ENCODE measurements at places on chromosomes 12 and 14. TPM values are rescaled to one million over a fixed set of nuclear protein-coding genes. Genes with fewer than 3 reads are reported as not detected.
A peak's percentile ranks its signal among the peaks of the same experiment; 100 is the strongest.

- DNase-seq, result peak; percentile 53
Measured at GRCh38 chr12:45170456-45171042, 45.3 kb upstream of the ANO6 start.

GRCh38 chr12:94074980-94075629, 73.3 kb upstream of the PLXNC1 start:
- DNase-seq, result peak; percentile 71

- DNase-seq, result no peak
Measured at GRCh38 chr14:56782711-56783110, 27.6 kb downstream of the OTX2 start.

DNA sequence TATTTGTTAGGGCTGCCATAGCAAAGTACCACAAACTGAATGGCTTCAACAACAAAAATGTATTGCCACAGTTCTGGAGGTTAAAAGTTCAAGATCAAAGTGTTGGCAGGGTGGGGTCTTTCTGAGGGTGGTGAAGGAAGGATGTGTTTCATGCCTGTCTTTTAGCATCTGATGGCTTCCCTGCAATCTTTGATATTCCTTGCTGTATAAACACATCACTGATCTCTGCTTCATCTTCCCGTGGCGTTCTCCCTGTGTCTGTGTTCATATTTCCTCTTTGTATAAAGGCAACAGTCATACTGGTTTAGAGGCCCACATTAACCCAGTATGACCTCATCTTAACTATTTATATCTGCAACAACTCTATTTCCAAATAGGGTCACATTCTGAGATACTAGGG, 167.5 kb downstream of the BTG1 start:
- no peak for DNase-seq

DNA sequence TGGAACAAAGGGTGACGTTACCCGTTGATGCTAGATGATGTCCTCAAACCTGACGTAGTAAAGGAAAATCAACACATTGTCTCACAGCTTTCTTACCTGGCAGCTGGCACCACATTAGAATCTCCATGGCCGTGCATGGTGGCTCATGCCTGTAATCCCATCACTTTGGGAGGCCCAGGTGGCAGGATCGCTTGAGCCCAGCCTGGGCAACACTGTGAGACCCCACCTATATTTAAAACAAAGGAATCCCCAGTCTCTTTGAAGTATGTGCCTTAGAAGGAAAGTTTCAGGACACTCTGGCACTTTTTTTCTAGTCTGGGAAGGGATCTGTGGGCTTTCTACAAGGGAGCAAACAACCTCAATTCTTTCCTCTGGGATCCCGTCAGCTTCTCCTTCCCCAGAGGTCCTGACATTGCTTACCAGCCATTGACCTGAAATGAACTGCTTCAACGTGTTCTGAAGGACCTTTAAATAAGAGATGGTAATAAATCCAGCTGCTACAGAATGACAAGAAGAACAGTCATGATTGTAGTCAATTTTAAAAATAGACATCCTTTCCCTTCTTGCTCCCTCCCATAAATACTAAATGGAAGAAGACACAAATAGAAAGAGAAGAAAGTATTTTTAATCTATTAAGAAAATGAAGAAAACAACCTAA, 33.7 kb upstream of the TTC7B start:
- no peak for DNase-seq

DNA sequence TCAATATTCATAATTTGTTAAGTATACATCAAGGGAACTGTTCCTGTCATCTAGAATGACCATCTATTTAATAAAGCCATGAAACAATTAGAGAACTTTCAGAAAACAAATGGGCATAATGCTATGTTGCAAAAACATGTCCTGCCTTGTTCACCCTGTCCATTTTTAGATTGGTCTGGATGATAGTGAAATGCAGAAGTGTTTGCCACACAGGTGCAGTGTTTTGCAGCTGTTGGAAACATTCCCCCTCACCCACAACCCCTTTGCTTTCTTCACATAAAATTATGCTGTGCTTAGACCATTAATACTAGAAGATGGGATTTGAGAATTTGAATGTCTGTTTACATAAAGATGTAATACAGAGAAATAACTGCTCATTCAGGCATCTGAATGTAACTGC, 36.5 kb downstream of the LEMD3 start:
- no peak for DNase-seq

- no peak for DNase-seq
Measured at GRCh38 chr14:73758392-73759182, 44.4 kb upstream of the PNMA1 start.

GRCh38 chr12:6981152-6982052, 10.7 kb downstream of the EMG1 start:
- no peak for DNase-seq

DNA sequence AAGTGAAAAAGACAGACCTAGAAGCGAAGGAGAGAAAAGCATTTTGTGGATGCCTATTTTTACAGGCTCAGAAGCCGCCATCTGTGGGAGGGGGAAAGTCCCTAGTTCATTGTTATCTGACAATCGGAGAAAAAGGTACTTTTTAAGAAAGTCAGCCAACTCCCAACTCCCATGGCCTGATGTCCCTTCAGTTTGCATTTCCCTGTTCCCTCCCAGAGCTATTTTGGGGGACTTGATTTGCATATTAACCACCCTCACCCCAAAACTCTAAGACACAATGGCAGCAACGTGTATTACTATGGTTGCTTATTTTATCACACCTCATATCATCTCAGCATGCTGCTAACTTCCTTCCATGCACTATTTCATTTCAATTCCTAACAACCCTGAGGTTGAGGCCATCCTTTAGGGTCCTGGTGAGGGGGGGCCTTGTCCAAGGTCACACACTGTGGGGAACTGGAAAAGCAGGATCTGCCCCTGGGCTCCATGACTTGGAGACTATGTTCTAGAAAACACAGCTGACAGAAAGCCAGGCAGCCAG, 18.7 kb downstream of the HVCN1 start:
- DNase-seq, result no peak

DNA sequence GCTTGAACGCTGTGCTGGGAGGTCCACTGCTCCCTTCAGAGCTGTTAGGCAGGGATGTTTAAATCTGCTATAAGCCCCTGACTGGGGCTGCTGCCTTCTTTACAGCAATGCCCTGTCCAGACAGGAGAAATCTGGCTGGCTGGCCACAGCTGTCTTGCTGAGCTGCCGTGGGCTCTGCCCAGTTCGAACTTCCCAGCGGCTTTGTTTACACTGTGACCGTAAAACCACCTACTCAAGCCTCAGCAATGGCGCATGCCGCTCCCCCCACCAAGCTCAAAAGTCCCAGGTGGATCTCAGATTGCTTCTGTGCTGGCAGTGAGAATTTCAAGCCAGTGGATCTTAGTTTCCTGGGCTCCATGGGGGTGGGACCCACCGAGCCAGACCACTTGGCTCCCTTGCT, 35.8 kb downstream of the CKAP4 start:
- DNase-seq, result no peak

DNA sequence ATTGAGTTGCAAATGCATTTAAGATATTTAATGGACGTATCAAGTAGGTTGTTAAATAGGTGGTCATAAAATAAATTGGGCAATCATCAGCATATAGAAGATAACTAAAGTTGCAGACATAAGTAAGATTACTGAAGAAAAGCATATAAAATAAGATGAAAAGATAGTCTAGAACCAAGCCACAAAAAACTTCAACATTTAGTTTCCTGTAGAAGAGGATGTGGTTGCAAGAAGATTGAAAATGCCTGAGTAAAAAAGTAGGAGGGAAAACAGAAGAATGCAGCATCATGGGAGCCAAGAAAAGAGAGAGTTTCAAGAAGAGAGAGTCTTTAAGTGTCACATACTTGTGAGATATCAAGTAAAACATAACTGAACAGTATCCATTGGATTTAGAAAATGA, 17.6 kb upstream of the SLC16A7 start:
- DNase-seq, result no peak

- no peak for DNase-seq
Measured at GRCh38 chr12:16347391-16348298, at the start of gene MGST1. Gene MGST1, plus strand, starts transcription at chr12:16347645. Its CDS starts 6,608 bp downstream, at chr12:16354253.

- DNase-seq, result no peak
Measured at GRCh38 chr12:112367965-112368364, 14.3 kb downstream of the HECTD4 start.

DNA sequence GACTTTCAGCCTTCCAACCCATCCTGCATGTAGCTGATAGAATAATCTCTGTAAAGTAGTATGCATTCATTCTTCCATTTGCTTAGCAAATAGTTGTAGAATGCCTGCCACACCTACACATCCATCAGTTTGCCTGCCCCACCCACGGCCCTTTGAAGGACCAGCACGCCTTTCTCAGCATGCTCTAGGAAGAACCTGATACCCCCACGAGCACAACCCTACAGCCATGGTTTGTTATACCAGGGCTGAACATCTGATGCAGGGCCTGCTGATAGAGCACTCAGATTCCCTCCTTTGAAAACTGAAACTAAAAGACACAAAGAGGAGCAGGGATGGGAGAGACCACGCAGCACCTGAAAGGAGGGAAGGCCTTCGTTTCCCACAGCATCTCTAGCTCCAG, 205.1 kb downstream of the ANO2 start:
- DNase-seq, result no peak

- DNase-seq, result no peak
Measured at GRCh38 chr14:43896044-43896443, 611.0 kb downstream of the FSCB start.

DNA sequence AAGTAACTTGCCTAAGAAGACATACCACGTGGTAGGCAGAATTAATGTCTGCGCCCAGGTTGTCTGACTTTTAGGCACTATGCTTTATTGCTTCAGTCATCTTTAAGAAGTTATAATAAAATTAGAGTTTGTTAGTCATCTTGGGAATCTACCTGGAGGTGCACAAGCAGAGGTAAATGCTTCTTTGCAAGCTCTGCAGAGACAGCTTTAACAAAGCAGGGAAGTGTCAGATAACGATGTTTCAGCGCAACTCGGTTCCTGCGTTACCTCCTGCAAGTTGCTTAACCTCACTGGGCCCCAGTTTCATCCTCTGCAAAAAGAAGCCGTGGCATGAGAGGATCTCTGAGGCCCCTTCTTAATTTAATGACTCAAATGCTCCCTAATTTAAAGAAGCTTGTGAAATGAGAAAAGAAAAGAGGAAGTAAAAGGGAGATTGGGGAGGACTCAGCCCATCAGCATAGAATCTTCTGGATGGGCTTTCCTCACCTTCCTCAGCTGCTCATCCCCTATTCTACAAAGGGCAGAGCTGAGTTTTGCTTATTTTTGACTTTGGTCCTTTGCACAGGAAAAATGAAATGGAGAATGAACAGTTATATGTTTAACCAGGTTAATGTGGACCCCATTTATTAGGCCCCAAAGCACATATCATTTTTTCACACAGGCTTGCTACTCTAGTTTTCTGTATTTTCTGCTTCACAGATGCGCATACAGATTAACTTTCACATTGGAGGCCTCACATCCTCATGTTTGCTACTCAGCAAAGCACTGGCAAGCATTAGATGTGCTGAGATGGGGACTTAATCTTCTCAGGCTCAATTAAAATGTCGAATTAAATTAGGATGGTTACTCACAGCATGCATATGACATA, 5.1 kb downstream of the ARHGDIB start:
- no peak for DNase-seq

DNA sequence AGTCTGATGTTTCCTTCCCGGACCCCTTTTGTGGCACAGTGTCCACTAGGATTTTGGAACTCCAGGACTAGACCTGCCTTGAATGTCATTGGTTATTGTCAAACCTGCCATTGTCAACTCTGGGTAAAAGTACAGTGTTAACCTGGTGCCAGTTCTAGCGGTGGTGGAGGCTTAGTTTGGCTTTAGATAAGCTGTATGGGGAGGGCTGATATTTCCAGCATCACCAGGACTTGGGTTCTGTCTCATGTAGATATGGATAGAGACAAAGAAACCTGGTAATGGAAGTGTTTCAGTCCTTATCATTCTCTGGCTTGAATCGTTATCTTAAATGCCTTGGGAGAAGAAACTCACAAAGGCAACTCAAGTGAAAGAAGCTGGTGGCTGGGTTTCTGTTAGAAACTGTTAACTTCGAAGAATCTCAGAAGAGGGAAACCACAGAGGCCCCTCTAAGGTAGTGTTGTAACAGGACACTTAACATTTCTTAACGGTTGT, 10.6 kb downstream of the CHST11 start:
- DNase-seq, result no peak

GRCh38 chr12:113422030-113422885, at the start of gene SDSL:
Gene SDSL, plus strand, starts transcription at chr12:113422380. Its CDS starts 5,603 bp downstream, at chr12:113427983.
- DNase-seq, result peak; percentile 65

- no peak for DNase-seq
Measured at GRCh38 chr14:67581643-67582042, 18.4 kb downstream of the PIGH start.

GRCh38 chr14:93799989-93800921, 12.0 kb upstream of the PRIMA1 start:
- DNase-seq, result no peak

DNA sequence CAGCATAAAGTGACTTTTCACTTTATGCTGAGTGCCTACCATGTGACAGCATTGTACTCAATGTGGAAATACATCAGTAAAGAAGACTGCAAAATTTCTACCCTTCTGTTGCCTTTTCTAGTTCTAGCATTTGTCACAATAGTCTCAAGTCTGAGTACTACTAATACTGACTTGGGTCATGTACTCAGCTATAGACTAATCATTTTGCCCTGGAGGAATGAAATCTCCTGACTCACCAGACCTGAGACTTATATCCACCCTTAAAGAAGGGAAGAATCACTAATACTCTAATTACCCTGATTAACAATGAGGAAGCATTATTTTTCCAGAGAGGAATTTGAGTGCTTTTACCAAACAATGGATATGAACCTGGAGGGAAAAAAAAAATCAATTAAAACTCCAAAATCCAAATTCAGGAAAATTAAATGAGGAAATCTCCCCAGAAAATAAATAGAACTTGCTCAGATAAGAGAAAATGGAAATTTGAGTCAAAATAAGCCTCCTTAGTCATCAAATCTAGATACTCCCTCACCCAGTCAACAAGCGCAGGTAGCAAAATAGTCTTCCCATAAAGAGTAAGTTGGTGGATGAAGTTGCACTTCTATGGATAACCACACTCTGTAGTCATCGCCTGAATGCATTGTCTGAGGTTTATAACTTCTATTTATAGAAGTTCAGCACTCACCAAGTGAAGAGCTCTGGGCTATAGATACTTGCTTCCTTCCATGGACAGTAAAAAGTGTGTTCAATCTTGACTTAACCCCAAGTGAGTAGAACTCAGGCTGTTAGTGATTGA, 386.6 kb downstream of the SYT1 start:
- no peak for DNase-seq

Gene INHBE
- polyA plus RNA-seq, result 10.8 TPM

Gene USP5
- 54.8 TPM for polyA plus RNA-seq

Gene TRHDE
- 90.7 TPM for polyA plus RNA-seq

Gene DHRS2
- polyA plus RNA-seq, result 0.15 TPM

Gene NYNRIN
- 10.5 TPM for polyA plus RNA-seq

Gene ISM2
- not detected for polyA plus RNA-seq

Gene CLEC7A
- not detected for polyA plus RNA-seq

Gene HOXC9
- polyA plus RNA-seq, result not detected

Gene OTOGL
- 0.05 TPM for polyA plus RNA-seq

Gene NEMP1
- polyA plus RNA-seq, result 8.3 TPM

Gene TSHR
- polyA plus RNA-seq, result not detected

Gene RHOJ
- 62.7 TPM for polyA plus RNA-seq
